Stimulated activated CD8-positive, alpha-beta memory T cell treated with anti-CD3 and anti-CD28 coated beads, Interleukin-4, amount 100 ng/mL, for 48 hours (primary cell): ENCODE measurements at places on chromosomes 12 and 14.

DNA sequence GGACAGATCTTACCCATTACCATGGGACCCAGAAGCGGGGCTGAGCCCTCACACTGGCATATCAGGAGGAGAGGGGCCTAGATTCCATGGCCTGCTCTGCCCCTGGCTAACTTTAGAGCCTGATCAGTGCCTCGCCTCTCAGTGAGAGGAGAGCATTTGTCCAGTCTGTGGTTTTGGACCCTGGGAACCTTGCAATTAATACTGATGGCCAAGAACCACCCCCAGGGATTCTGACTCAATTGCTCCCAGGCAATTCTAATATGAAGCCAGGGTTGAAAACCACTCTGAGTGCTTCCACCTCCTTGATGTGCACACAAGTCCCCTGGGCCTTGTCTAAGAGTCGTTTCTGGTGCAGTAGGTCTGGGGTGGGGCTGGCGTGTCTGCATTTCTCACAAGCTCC lies 67.7 kb downstream of the CALM1 start:
- DNase-seq: no peak

DNA sequence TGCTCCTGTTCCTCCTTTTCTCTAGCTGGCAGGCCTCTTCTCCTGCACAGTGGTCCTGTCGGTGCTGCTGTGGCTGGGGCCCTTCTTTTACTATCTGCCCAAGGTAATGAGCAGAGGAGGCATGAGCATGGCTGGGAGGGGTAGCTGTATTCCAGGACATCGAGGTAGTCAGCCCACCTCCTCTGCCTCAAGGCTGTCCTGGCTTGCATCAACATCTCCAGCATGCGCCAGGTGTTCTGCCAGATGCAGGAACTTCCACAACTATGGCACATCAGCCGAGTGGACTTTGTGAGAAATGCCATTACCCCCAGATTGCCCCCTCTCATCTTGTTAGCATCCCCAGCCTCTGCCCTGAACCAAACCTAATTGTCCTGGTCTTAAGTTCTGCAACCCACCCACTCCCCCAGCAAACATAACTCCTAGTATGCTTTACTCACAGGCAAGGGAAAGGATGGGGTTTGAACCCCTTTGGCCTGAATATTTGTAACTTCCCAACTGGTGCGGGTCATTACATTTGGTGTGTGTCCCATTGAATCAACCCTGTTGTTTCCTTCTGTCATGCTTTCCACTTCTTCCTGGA lies 9.1 kb downstream of the B4GALNT1 start:
- no peak for DNase-seq

DNA sequence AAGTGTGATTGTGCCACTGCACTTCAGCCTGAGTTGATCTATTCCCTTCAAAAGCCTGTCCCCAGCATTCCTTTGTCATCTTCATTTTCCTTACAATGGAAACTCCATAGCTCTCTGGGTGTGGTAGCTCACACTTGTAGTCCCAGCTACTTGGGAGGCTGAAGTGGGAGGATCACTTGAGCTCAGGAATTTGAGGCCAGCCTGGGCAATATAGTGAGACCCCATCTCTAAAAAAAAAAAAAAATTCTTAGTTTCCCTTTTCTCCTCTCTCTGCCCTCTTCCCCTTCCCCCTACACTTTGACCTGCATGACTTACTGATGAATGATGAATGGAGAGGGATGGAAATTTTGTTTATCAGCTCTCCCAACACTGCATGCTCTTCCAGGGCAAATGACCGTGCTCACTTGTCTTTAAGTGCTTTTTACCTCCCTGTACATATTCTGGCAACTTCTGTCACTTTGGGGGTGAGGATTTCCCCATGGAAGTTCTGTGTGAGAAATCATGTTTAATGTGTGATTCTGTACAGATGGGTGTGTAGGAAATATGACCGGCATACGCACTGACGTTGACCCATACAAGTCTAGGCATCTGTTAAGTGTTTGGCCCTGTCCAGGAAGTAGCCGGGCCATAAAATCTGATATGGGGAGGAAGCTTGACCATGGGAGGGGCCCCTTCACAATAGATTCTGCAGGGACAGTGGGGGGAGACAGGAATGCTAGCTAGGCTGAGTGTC lies 65.4 kb downstream of the ZFP36L1 start:
- no peak for DNase-seq

GRCh38 chr12:90987520-90987919 lies 17.3 kb downstream of the EPYC start:
- no peak for DNase-seq

DNA sequence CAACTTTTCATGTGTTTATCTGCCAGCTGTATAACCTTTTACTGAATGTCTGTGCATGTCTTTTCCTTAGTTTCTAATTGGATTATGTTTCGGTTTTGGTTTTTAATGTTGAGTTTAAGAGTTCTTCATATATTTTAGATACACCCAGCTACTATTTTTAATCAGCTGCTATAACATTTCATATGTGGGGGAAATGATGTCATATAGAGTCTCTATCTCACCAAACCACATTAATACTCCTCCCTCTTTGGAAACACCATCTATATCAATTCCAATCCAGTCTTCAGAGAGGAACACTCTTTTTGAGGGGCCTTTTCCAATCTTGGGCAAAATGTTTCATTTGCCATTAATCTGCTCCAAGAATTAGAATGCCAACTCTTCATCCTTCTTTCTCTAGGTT lies 28.5 kb upstream of the GCH1 start:
- DNase-seq: no peak

- DNase-seq: no peak
These were observed 60.1 kb upstream of the HSPB8 start for GRCh38 chr12:119118625-119119024.

GRCh38 chr12:115140981-115141655 lies 457.1 kb upstream of the TBX3 start:
- no peak for DNase-seq

DNA sequence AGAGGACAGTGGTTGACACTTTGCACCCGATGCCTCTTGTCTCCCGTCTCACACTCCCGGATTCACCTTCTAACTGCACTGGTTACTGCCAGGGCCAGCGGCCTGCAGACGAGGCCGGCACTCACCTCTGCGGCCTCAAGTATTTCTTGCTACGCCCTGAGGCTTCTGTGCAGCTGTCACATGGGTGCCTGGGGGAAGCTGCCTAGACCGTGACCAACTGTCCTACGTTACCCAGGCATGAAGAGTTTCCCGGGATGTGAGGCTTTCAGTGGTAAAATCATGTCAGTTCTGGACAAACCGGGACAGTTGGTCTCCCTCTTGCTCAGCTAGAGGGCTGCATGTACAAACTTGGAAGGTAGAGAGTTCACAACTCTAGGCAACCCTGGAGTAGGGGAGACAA lies 274.5 kb downstream of the GLT1D1 start:
- DNase-seq: no peak

- peak; percentile 43 for DNase-seq
These were observed 15.2 kb downstream of the OR6S1 start for GRCh38 chr14:20626274-20626673.

GRCh38 chr14:95564060-95564459 lies 29.2 kb downstream of the GLRX5 start:
- DNase-seq: no peak

- no peak for DNase-seq
These were observed 22.6 kb upstream of the IRF2BPL start for GRCh38 chr14:77051116-77051515.

- DNase-seq: peak; percentile 33
These were observed 193.5 kb upstream of the CNOT2 start for GRCh38 chr12:70049596-70050360.

DNA sequence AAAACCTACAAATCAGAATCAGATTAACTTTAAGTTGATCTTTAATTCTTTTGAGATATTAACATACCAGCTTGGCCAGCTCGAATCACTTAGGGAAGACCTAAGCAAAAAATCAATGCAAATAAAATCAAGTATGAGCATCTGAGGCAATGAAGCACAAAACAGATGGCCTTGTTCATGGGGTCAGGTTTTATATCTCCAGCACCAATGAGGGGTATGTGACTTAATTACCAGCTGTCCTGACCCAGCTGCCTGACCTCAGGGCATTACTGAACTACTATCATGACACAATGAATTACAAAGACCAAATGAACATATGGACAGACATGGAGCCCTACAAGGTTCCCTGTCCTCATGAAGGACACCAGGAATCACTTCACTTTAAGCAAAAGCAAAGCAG lies 70.5 kb downstream of the FGD6 start:
- DNase-seq: no peak

DNA sequence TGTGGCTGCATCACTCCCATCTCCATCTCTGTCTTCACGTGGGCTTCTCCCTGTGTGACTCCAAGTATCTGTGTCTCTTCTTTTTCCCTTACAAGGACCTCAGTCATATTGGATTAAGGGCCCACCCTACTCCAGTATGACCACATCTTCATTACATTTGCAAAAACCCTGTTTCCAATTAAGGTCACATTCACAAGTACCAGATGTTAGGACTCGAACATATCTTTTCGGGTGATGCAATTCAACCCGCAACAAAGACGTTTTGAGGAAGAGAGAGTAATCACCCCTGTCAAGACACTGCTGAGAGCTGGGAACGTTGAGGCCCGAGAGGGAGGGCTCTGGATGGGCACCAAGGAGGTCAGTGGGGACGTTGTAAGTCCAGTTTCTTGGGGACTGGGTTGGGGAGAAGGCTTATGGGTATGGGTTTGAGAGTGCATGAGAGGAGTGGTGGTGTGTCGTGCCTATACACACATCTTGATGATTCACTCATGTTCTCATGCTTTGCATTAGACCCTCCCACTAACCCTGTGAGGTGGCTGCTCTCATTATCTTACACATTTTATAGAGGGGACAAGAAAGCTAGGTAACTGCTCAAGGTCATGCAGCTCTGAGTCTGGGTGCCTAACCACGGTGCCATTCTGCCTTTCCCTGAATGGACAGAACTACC lies 12.1 kb upstream of the IFI27 start:
- no peak for DNase-seq

DNA sequence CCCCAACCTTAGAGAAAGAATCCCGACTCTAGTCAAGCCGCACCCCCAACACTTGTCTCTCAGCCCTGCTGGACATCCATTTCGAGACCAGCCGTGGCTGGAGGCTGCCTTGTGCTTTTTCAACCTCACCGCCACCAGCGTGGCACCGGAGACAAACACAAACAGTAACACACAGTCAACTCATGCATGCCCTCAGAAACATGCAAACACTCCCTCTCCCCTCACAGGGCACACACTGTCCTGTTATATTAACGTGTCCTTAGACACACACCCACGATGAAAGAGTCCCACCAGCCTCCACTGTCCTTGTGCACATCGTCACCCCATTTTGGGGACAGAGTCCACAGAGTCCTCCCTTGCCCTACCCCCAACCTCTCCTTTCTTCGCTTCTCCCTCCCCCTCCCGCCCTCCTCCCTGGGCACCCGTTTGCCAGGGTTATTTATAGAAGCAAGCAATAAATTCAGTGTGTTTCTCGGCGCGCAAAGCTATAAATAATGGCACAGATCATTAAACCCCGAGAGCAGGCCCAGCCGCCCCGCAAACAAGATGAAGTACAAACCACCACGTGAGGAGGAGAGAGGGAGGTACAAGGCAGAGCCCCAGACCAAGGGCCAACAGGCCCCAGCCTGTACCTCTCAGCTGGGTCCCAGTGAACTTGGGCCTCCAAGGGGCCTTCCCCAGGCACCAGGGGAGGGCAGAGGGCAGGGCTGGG lies 27.9 kb downstream of the SMUG1 start:
- no peak for DNase-seq

- DNase-seq: no peak
These were observed 135.3 kb downstream of the AEBP2 start for GRCh38 chr12:19574601-19575000.

GRCh38 chr14:70594461-70594860 lies 6.0 kb downstream of the MED6 start:
- DNase-seq: no peak

DNA sequence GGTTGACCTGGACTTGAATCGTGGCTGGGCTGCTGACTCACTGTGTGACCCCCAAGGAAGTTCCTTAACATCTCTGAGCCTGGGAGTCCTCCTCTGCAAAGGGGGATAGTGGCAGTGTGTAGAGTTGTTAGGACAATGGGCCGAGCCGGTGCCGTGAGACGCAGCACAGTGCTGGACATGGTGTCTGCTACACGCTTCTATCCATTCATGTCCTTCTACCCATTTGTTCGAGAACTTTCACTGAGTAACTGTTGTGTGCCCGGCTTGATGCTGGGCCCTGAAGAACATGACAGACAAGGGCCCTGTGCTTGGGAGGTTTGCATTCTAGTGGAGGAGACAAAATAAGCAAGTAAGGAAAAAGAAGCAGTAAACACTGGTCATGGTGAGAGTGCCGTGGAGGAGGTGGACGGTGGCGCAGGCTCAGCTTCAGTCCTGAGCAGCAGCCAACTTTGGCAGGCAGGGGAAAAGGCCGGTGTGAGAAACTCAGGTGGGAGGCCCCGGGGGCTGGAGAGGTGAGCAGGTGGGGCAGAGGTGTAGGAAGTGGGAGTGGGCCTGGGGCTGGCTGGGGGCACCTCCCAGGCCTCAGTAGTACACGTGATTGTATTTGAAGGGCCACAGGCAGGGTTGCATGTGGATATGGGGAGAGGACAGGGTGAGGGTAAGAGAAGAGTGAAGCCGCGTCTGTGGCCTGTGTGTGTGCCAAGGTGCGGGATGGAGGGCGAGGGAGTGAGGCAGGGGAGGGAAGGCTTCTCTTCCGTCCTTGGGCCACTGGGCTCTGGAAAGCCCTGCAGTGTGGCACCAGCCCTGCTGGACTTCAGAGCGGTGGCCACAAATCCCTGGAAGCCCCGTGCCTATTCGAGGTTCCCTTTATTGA lies 13.8 kb downstream of the VASH1 start:
- no peak for DNase-seq

DNA sequence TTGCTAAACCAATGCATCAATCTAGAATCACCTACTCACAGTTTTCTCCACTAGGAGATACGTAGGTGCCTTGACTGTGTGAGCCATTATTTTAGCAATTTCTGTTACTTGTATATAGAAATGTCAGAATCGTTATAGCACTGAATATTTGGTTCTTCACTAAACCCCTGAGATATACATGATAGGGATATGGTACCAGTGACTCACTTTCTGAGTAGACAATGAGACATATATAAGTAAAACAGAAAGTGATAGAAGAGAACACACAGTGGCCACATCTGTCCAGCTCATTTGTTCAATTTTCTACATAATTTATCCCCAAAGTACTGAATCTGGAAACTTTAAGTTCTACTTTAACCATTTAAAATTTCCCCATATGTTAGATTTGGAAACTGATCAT lies 1505.5 kb upstream of the TMEM132C start:
- no peak for DNase-seq
